CD8-positive, alpha-beta T cell (primary cell): ENCODE measurements at places on chromosomes 7 and 10.

GRCh38 chr7:147412782-147413556 lies 1177.6 kb upstream of the C7orf33 start:
- DNase-seq = no peak

- DNase-seq = no peak
These were observed 56.3 kb downstream of the CRTAC1 start for GRCh38 chr10:97974100-97974499.

- DNase-seq = no peak
These were observed 16.1 kb downstream of the GPR146 start for GRCh38 chr7:1060315-1061072.

- no peak for DNase-seq
These were observed 102.8 kb downstream of the KAT6B start for GRCh38 chr10:74929197-74929596.

GRCh38 chr7:135601182-135601581 lies 43.5 kb downstream of the NUP205 start:
- no peak for DNase-seq
